ENCODE measurements at places on chromosomes 6 and 20.

DNA sequence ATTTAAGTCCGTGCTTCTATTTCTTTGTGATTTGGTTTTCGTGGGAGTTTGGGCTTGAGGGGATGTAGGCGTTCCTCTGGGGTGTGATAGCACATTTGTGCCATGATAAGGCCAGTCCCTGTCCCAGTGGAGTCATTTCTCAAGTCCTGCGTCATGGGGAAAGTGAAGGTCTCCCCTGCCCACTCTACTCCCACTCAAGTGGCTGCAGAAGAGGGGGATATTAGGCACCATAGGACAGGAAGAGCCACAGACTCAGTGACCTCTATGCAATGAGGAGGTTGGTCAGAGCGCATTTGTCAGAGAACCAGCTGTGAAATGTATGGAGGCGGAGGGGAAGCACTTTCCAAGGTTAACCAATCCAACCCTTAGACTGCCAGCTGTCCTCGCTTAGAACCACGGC, 51.9 kb upstream of the EDN1 start:
- no peak for DNase-seq

DNA sequence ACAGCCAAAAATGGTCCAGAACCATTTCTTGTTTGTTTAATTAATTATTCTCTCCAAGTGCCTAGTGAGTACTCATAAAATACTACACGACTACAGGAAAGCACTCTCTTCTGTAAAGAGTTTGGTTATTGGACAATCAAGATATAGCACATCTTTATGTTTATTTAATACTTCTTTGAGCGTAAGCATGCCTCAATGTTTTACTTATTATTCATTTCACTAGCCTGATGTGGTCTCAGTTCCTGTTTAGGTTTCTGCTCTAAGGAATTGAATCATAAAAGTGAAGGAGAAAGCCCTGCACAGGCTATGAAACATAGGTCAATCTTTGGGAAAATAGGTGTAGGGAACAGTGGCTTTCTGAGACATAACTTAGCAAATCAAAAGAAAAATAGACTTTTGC, 45.9 kb upstream of the AIG1 start:
- DNase-seq, result no peak

DNA sequence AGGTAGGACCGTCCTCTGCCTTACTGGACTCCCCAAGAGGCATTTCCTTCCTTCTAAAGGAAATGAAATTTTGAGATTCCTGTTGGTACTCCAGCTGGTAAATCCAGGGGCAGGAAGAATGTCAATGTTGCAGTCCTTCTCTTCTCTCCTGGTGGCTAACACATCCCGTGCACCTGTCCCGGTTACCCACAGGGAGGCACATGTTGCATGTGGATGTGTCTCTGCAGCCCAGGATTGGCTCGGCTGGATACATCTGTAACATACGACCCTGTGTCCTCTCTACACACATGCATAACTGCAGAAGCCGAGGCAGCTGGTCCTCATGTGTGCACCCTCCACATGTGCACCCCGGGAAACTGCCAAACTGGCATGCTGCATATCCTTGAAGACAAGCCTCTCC, 1.3 kb upstream of the LRFN2 start:
- no peak for DNase-seq

- DNase-seq, result no peak
These were observed 49.1 kb downstream of the UTRN start for GRCh38 chr6:144334150-144334708.
